ENCODE measurements at places on chromosomes 13 and 19. TPM values are rescaled to one million over a fixed set of nuclear protein-coding genes. Genes with fewer than 3 reads are reported as not detected.

PRMT1 gene
- total RNA-seq, result 483 TPM

AP1M2 gene
- 2.0 TPM for total RNA-seq

RGL3 gene
- total RNA-seq, result 1.9 TPM

TUBA3C gene
- not detected for total RNA-seq

SHISA7 gene
- not detected for total RNA-seq

MEF2B gene
- total RNA-seq, result 0.20 TPM

- DNase-seq, result no peak
Observed at GRCh38 chr19:55554741-55555152, 9.4 kb upstream of the SBK3 start.

DNA sequence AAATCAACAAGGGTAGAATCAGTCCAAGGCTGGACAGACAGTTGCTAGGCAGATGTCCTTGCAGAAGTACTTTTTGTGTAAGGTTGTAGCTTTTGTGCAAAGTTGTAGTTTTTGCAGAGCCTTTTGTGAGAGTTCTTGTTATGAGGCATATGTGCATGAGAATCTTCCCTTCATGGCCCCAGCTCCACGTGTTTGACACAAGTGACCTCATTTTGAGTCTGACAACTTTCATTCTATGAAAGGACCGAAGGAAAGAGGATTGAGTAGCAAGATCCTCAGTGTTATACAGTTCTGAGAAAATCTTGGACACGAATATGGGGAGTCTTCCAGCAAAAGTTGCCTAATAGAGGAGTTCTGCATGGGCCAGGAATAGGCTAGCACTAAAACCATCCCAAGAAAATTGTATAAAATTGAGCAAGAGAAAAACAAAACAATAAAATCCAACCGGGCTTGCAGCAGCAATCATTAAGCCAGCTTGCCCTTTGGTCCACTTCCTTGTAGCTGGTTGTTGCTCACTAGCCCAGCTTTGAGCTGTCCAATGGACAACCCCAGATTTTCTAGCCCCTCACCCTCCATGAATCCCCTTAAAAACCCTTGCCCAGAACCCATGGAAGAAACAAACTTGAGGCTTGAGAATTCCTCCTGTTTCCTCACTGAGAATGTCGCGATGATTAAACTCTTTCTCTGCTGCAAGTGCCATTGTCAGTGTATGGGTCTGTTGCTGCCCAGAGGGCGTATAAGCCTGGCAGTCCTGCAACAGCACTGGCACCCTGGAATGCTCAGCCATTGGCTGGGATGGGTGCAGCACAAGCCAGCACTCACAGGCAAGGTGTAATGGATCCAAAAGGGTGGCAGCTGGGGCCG is 6.5 kb downstream of the EPSTI1 start:
- peak; percentile 91 for DNase-seq

DNA sequence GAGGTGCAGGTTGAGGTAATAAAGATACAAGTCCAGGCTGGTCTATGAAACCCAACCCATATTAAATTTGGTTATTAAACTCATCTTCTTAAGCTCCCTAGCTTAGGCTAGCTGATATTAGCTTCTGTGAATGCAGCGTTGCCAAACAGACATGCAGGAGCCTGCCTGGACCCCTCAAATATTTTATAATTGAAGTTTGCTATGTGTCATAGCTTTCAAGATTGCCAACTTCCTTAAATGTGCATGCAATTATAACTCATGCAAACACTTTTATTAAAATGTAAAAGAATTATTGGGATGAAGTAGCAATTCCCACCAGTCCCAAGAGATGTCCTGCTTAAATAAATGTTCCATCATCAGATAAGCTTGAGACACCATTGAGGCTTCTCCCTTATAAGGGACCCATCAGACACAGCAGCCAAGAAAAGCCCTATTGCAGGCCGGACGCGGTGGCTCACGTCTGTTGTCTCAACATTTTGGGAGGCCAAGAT is 51.3 kb downstream of the MBNL2 start:
- no peak for DNase-seq

DNA sequence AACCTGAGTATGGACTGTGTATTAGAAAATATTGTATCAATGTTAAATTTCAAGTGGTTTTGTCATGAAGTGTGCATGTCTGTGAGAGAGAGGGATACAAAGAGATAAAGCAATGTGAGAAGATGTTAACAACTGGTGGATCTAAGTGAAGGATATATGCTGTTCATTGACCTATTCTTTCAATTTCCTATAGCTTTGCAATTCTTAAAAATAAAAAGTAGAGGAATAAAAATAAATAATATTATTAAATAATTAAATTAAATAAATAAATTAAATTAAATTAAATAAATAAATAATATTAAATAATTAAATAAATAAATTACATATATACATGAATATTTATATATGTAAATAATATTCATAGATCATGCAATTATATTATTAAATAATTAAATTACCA is 131.2 kb upstream of the DACH1 start:
- DNase-seq, result no peak

DNA sequence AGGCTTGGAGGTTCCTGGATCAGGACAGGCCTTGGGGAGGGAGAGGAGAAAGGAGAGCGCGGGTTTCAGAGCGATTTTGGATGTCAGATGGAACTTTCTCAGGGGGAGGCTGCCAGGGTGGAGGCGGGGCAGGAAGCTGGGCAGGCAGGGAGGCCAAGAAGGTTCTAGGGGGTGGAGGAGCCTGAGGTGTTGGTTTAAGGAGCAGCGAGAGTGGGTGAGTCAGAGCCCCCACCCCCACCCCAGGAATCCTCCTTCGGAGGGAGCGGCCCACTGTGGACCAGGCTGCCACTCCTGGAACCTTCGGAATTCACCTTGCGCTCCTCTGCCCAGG is 15.9 kb upstream of the NOP53 start:
- DNase-seq, result peak; percentile 89

- no peak for DNase-seq
Observed at GRCh38 chr13:67416047-67416925, 186.2 kb upstream of the PCDH9 start.

- DNase-seq, result no peak
Observed at GRCh38 chr13:109821103-109821502, 34.7 kb upstream of the IRS2 start.

- DNase-seq, result no peak
Observed at GRCh38 chr13:111233080-111233479, 87.4 kb upstream of the TEX29 start.

DNA sequence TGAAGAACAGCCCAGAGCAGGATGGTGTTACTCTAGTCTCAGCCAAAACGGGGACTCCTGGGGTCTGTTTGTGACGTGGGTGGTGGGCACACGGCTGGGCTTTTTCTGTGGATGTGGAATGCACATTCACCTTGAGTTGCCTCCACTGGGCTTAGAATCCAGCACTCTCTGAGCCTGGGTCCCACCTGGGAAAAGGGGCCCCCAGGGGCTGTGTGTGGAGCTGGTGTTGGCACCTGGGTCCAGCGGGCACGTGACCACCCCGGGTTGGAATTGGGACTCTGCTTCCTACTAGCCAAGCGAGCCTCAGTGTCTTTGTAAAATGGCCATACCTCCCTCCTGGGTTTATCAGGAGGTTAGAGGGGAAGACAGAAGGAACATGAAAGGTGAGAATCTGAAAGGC is 29.2 kb upstream of the F2RL3 start:
- DNase-seq, result no peak

- DNase-seq, result peak; percentile 93
Observed at GRCh38 chr13:62643007-62643483, 1227.4 kb upstream of the PCDH20 start.

DNA sequence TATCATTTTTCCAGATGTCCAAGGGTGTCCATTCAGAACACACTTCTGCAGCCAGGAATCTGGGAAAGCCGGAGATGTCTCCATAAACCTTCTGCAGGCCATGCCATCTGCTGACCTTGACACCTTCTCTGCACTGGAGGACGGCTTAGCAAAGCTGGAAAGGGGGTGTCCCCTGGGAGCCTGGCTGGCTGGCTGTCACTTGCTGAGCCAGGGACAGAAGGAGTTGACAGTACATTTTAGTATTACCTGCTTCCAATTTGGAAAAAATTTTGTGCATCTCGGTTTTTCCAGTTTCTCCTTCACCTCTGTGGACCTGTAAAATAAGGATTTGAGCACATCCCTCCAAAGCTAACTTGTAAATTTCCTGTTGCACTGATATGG is 8.1 kb upstream of the CHST8 start:
- DNase-seq, result no peak

DNA sequence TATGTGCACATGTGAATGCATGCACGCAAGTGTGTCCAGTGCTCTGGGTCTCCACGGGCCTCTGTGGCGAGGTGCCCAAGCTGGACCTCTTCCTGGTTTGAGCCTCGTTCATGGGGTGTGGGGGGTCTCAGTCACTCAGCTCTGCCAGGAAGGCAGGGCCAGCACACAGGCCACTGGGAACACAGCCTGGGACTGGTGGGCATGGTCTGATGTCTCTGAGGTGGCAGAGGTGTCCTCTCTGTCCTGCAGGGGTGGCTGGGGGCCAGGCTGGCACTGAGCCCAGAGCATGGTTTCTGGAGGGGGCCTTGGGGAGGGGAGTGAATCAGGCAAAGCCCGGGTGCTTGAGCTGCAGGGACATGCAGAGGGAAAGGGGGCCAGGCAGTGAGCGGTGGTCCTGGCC is 9.4 kb downstream of the LRP3 start:
- DNase-seq, result no peak

GRCh38 chr19:8501981-8502380 is 459 bp downstream of the PRAM1 start:
- no peak for DNase-seq

GRCh38 chr13:98201984-98202383 is 24.9 kb upstream of the RNF113B start:
- no peak for DNase-seq

DNA sequence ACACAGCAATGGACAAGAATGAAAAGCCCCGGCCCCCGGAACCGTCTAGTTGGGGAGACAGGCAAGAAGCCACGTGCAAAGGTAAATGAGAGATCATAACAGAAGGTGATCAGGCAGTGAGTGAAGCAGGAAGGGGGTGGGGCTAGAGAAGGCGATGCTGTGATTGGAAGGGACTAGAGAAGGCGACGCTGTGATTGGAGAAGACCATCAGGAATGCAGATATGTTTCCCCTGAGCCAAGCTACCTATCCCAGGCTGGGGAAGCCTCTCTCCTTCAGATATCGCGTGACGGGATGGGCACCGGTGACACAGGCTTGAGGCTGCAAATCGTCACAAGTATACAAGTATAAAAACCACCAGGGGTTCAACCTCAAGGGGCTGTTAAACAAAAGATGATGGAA is 21.8 kb downstream of the DCAF15 start:
- DNase-seq, result peak; percentile 58

- peak; percentile 41 for DNase-seq
Observed at GRCh38 chr13:50798923-50799322, 44.6 kb downstream of the DLEU7 start.

- no peak for DNase-seq
Observed at GRCh38 chr19:38841787-38842438, 7.9 kb downstream of the HNRNPL start.

DNA sequence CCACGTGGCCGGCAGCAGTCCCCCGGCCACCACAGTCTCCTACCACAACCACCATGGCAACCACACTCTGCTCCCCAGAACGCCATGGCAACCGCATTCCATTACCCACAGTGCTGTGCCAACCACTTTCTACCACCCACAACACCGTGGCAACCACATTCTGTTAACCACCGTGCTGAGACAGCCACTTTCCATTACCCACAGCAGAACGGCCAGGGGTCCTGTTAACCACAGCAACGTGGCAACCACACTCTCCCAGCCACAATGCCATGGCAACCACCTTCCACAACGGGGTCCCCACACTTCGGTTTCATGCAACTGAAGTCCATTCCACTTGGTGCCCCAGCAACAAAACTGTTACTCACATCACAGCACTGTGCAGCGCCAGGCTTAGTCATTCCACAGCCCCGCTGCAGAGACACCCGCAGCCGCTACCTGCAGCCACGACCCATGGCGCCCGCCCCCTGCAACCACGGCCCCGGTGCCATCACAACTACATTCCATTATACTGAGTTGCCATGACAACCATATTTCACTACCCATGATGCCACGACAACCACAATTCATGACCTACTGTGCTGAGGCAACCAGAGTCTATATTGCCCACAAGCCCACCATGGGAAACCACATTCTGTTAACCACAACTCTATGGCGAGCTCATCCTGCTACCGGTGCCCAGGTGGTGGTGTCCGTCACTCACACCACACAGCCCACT is 10.0 kb downstream of the DPF1 start:
- DNase-seq, result peak; percentile 89

- DNase-seq, result peak; percentile 51
Observed at GRCh38 chr13:30963791-30964190, 31.3 kb downstream of the TEX26 start.

DNA sequence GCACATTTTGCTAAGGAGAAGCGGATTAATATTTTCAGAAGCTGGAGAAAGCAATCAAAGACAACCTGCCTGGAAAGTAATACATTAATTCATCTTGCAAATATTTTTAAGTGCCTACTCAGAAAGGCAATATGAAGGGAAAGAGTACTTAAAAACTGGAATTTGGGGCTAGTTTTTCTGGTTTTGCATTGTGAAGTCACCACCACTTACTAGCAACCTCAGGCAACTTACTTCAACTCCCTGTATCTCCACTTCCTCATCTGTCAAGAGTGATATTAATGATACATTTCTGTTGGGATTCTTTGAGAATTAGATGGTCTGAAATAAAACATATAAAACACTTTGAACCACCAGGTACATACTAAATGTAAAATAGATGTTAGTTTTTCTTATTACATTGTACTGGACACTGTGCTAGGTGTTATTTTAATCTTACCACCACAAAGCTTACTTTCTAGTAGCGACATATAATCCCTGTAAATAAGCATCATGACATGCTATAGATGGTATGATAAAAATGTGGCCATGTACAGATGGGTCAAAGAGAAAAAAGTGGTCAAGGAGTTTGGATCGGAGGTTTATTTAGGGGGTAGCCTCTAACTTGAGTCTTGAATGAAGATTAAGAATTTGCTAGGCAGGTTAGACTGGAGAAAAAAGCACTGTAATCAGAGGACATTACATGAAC is 101.2 kb downstream of the SPRY2 start:
- DNase-seq, result no peak

GRCh38 chr19:39969681-39970424 is 1.1 kb upstream of the PSMC4 start:
- no peak for DNase-seq

GRCh38 chr19:23787106-23787505 is 28.4 kb upstream of the ZNF681 start:
- DNase-seq, result peak; percentile 27

Measured in renal cortical epithelial cell (primary cell).